ENCODE measurements at places on chromosomes 7 and 10.

DNA sequence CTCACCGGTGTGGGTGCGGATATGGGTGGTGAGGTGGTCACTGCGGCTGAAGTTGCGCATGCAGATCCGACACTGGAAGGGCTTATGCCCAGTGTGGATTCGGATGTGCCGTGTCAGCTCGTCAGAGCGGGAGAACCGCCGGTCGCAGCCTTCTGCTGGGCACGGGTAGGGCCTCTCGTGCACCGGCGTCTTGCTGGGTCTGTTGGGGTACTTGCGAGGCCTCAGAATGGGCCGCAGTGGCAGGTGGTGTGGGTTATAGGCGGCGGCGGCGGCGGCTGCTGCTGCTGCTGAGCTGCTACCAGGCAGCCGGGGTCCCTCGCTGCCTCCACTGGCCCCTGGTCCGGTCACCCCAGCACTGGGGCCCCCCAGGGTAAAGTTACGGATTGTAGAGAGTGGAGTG is 2.7 kb downstream of the EGR2 start:
- DNase-seq, result no peak

- no peak for DNase-seq
Measured at GRCh38 chr10:71040343-71040742, 152.0 kb upstream of the PCBD1 start.

- DNase-seq, result no peak
Measured at GRCh38 chr10:64116707-64117106, 595.5 kb downstream of the REEP3 start.

DNA sequence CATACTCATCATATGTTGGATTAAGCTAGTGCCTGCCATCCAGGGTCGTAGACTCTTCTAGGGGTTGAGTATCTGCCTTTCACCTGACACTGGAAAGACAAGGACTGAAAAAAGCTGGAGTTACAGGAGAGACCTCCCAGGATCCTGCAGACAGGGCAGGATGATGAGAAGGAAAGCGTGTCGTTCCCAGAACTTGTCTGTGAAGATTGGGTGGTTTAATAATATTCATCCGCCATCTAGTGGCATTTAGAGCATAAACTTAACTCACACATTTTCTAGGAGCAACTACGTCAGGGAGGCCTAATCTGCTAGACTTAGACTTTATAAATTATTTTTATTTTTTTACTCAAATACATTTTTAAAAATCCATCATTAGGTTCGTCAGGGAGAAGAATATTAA is 59.6 kb downstream of the ADRB1 start:
- no peak for DNase-seq

GRCh38 chr7:46424934-46425333 is 503.9 kb upstream of the IGFBP3 start:
- no peak for DNase-seq

DNA sequence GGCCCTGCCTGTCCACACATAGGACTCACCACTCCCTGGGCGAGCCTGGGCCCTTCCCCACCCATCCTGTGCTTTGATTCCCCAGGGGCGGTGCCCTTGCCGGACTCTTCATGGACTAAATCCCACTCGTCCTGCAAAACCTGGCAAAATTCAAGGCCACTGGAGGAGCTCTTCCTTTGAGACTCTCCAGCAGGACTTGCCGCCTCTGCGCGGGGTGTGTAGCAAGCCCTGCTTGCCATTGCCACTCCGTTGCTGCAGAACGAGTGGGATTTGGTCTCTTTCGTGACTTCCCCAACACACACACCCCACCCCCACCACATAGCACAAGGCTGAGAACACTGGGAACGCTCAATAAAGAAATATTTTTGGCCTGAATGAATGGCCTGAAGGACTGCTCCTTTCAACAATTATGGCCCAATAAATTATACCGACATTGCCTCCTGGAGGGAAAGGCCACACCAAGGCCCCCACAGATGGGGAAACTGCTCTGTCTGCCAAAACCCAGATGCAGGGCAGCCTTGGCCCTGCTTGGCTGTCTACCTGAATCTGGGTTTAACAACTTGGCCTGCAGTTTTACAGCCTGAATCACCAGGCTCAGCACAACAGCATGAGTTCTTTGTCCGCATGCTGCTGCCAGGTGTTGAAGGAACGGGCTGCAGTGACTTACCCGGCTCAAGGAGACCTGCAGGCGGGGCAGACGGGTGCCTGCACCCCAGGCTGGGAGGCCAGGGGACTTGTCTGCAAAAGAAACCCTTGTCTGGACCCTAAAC is 72.8 kb upstream of the KAT6B start:
- DNase-seq, result peak; percentile 52

DNA sequence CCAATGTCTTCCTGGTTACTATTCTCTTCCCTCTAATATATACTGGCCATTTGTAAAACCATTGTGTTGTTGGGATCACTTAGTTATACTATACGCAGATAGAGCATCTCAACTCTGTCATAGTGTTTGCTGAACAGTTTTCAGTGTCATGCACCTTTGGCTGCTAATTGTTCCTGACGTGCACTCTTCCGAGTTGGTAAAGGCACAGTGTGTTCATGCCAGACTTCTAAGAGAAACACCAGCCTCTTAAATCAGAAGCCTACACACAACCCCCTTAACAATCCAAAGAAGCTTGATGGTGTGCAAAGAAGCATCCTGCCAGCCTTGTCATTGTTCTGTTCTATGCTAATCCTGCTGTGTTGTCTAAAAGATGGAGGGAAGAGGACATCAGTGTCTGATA is 131.1 kb downstream of the MAPK8 start:
- DNase-seq, result no peak

- no peak for DNase-seq
Measured at GRCh38 chr7:141430455-141431139, 120.6 kb upstream of the AGK start.
